RKO (cell line): ENCODE measurements at places on chromosomes 1 and 21.

- no peak for DNase-seq
Measured at GRCh38 chr1:56755911-56756310, 63.3 kb downstream of the FYB2 start.

DNA sequence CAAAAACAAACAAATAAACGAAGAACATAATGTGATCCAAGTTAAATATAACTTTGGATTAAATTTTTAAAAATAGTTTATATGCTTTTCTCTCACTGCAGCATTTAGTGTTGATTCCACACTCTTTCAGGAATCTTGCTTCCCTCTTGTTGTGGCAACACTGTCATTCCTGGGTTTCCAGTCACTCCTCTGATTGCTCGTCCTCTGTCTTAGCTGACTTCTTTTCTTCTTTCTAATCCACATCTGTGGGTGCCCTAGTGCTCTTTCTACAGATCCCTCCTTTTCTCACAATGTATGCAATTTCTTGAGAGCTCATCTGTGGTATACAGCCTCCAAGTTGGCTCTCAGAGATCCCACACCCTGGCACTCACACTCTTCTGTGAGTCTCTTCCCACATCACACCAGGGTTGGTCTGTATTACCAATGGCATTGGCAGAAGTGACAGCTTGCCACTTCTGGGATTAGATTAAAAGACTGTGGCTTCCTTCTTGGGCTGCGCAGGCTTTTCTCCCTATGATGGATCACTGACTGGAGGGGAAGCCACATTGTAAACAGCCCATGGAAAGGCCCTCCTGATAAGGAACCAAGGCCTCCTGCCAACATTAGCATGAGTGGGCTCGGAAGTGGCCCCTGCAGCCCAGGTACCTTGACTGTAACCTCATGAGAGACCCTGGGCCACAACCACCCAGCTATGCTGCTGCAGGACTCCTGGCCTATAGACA is 11.5 kb upstream of the MYOC start:
- DNase-seq = no peak

GRCh38 chr1:227318853-227319607 is 738 bp upstream of the CDC42BPA start:
- peak; percentile 61 for DNase-seq

DNA sequence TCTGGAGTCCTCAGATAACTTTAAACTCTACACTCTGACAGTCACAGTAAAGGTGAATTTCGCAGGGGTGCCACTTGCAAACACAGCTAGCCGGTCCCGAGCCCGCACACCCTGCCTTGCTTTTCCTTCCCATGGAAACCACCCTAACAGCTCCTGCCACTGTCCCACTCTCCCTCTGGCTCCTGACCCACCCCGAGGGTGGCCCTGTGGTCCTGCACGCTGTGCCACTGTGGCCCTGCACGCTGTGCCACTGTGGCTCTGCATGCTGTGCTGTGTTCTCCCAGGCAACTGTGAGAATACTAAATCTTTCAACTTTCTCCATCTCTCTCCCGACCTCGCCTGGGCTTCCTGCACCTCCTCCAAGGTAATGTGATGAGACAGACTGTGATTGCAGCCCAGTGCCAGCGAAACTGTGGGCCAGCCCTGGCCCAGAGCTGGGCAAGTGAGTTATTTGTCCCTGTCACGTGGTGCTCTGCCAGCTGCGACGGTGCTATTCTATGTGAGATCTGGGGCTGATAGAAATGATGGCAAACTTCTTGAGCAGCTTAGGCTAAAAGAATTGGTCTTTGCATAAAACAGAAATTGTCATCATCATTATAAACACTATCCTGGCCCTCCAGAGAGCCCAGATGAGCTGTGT is 63.4 kb upstream of the TARBP1 start:
- DNase-seq = no peak

DNA sequence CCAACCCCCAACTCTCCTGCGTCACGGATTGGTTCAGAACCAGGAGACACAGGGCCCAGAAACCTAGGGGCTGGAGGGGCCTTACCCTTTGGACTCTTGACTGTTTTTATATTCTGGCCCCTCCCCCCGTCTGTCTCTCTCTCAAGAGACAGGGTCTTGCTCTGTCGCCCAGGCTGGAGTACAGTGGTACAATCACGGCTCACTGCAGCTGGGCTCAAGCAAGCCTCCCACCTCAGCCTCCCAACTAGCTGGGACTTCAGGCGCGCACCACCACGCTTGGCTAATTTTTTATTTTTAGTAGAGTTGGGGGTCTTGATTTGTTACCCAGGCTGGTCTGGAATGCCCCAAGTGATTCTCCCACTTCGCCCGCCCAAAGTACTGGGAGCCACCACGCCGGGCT is 52.5 kb downstream of the PRKCZ start:
- DNase-seq = no peak

GRCh38 chr1:193973428-193973827 is 787.0 kb upstream of the B3GALT2 start:
- no peak for DNase-seq

DNA sequence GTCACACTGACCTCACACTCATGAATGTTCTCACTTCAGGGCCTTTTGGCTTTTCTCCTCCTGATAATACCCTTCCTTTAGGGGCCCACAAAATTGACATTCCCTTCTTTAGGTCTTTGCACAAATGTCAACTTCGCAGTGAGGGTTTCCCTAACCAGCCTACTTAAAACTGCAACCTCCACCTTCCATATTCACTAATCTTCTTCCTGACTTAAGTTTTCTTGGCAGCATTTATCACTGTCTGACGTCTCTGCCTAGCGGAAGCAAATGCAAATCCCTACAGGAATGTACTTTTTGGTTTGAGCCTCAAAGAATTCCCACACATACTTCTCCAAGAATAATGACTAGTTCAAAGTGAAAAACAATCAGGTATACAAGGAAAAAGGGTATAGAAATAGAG is 32.8 kb downstream of the INTS7 start:
- DNase-seq = no peak

GRCh38 chr1:94258873-94259331 is 21.5 kb upstream of the ARHGAP29 start:
- DNase-seq = no peak

GRCh38 chr1:201054091-201054543 is 30.6 kb upstream of the KIF21B start:
- no peak for DNase-seq

DNA sequence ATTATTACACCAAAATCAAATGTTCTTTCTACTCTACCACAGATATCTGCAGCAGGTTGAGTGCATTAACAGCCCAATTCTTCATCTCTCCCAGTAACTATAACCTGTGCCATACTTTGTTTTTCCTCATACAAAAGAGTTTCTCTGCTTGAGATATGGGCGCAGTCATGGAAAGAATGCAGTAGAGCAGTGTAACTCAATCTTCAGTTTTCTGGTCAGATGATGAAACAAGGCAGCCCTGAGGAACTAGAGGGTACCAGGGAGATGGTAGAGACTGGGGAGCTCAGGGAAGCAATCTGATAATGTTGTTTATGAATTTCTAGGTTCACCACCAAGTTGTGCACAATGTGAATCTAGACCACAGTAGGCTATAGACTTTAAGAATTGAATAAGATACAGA is 39.6 kb downstream of the ASPM start:
- DNase-seq = no peak

DNA sequence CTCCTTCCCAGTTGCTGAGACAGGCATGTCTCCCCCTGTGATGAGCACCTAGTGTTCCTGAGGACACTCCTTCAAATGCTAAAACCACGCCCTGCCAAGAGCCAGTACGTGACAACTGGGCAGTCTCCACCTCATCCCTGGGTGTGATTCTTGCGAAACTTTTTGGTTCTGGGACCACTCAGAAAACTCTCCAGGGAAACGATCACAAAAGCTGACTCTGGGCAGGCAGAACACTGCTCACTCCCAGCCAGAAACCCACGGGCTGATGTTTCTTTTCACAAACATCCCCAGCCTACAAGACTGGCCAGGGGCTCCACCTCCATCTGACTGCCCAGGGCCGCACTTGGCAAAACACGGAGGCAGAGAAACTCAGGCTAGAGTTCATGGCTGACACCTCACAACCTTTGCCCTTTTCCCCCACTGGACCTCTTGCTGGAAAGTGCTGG is 24.4 kb downstream of the DHRS3 start:
- no peak for DNase-seq

DNA sequence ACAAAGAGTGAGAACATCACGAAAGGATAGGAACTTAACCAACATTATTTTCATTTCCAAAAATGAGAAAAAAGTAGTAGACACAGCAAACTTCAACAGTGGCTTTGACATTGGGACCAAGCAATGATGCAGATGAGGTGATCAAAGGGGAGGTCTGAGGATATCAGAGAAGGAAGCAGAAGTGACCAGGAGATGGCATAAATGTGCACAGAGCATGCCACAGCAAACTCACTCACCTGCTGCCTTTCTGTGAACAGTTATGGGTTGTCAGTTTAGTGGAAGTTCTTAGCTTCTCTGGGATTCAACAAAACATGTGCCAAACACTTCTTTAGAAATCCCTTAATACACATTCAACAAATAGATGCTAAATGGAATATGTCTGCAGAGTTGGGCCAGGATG is 290.1 kb downstream of the PLPP3 start:
- no peak for DNase-seq

DNA sequence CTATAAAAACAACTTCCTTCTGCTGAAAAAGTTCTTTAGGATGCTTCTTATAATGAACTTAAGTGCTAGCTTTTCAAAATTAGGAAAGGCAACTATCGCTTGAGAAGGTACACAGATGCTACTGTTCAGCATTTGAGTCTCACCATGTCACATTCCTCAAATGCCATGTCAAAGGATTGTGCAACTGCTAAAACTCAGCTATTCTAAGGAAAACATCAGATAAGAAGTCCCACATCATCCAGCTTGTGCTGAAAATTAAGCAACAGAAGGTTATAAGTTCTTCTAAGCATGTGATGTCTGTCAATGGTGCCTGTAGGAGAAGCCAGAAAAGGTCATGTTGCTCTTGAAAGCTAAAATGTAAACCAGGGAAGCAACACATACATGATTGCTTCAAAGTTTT is 36.5 kb downstream of the MCOLN2 start:
- DNase-seq = no peak

DNA sequence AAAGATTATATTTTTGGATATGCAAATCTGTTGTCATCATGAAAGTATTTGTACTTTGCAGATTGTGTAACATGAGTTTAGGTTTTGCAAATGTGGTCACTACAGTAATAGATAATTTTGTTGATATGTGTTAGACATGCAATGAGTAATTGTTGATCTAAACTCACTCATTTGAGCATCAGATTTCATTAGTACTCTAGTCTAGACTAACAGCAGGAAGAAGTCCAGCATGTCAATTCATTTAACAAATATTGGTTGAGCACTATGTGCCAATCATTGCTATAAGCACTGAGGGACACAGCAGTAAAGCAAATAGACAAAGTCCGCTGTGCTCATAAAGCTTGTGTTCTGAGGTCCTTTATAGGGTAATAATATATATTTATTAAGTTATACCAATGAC is 350.0 kb downstream of the USP25 start:
- DNase-seq = no peak
